ENCODE measurements at places on chromosomes 2 and 18.
A peak's percentile ranks its signal among the peaks of the same experiment; 100 is the strongest.

DNA sequence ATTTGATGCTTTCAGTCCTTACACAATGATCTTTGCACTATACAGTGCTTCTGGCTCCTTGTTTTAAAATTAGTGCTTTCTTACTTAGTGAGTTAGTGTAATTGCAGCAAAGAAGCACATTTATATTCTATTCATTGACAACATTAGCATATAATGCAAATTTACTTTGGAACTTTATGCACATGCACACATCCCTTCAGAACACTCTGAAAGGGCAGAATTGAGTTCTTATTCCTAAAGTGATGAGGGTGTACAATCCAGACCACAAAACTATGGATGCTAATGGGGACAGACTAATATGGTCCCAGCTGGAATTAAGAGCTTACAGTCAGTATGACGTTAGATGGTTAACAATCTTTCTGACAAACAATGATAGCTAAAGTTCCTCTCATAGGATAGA, 127.1 kb downstream of the RBMS1 start:
- DNase-seq = no peak

DNA sequence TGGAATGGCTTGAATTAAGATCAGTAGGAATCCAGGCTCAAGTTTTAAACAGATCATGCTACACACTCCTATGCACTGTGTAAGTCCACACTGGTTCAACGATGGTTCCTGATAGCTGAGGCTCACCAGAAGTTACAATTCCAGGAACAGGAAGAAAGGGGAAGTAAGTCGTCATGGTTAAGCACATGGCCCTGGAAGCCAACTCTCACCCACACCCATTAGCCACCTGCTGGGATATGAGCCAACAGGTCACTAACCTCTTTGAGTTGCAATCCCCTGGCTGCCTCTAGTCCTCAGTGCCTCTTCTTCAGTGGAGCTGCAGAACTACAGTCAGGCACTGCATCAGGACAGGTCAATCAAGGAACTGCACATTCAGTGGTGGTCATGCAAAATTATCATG, 133.5 kb downstream of the TMEM182 start:
- DNase-seq = no peak

- DNase-seq = no peak
Measured at GRCh38 chr2:40827392-40827791, 375.5 kb upstream of the SLC8A1 start.

DNA sequence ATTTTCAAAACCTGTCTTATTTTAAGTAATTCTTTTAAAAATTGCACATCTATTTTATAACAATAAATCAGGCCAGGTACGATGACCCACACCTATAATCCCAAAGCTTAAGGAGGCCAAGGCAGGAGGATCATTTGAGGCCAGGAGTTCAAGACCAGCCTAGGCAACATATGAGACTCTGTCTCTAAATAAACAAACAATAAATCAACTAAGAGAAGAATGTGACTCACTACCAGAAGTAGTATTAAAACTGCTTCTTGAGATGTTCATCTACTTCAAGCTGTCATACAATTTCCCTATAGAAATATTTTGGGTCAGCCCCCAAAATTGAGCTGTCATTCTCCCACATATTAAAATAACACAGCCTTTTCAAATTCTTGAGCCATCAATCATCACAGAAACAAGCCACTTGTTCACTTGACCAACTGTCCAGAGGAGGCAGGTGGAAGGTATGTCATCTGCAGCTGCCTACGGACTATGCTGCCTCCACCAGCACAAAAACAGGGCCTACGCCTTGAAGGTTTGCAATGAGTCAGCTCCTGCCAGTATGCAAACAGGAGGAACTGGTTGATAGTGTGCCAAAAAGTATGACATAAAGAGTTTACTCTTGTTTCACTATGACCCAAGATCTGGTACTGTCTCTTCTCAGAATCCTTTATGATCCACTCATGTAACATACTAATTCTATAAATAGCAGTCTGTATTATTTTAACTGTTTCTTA, 33.6 kb downstream of the KIDINS220 start:
- DNase-seq = no peak

DNA sequence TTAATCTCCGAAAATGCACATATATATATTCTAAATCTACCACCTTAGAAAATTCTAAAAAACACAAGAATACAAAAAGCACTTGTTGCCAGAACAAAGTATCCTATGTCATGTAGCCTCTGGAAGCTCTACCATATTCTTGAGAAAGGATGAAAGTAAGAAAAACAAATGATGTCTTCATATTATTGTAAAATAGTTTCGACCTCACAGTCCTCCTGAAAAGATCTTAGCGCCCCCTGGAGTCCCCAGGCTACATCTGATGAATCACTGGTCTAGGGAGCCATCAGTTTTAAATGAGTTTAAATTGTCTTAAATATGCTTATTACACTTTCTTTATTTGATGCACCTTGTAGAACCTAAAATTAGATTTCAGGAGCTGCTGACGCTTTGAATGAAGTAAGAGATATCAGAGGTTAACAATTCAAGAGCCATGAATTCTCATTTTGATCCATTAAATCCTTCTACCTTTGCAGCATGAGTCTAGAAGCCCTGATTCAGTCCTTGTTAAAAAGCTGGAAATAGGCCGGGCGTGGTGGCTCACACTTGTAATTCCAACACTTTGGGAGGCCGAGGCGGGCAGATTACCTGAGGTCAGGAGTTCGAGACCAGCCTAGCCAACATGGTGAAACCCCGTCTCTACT, 138.8 kb downstream of the MCFD2 start:
- peak; percentile 28 for DNase-seq

DNA sequence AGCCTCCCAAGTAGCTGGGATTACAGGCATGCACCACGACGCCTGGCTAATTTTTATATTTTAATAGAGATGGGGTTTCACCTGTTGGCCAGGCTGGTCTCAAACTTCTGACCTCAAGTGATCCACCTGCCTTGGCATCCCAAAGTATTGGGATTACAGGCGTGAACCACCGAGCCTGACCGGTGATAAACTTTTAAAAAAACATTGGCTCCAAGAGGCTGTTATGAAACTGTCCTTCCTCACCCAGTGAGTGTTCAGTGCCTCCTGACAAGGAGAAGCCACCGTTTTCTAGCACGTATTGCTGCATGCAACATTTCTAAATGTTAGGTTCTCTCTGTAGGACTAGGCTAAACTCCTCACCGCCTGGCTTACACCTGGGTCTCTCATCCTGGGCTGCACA, 63.3 kb downstream of the EDAR start:
- DNase-seq = no peak

DNA sequence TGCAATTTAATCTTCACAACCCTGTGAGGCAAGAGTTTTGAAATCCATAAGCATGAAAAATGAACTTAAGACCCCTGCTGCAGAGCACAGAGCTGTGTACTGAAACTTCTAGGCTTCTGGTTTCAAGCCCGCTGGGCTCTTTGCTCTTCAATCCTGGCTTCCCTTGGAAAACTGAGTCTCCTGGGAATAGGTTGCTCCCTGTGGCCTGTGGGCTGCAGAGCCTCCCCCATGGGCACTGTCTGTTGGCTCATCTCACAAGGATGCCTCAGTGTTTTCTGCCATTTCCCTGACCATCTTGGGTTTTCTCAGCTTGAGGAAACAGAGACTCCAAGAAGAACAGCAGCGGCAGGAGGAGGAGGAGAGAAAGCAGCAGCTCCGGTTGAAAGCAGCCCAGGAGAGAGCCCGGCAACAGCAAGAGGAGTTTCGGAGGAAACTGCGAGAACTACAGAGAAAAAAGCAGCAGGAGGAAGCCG, 44.5 kb downstream of the SUMO1 start:
- DNase-seq = no peak

DNA sequence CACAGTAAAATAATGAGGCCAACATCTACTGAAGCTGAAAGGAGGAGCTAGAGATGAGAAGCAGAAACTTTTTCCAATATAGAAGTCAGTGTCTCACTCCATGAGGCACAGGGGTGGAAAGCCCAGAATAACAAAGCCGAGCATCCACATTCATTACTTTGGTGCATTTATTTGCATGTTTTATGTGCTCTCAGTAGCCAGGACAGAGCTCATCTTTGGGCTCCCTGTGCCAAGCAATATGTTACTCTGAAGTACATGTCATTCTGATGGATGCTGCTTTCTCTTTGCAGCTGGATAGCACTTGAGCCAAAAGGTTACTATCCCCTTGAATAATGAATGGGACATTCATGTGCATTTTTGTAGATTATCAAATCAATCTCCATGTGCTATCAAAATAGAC, 338.6 kb upstream of the SOX11 start:
- no peak for DNase-seq

- no peak for DNase-seq
Measured at GRCh38 chr2:186696290-186696689, 2.4 kb downstream of the FAM171B start.

GRCh38 chr2:206526416-206526815, 83.1 kb downstream of the ADAM23 start:
- DNase-seq = no peak

DNA sequence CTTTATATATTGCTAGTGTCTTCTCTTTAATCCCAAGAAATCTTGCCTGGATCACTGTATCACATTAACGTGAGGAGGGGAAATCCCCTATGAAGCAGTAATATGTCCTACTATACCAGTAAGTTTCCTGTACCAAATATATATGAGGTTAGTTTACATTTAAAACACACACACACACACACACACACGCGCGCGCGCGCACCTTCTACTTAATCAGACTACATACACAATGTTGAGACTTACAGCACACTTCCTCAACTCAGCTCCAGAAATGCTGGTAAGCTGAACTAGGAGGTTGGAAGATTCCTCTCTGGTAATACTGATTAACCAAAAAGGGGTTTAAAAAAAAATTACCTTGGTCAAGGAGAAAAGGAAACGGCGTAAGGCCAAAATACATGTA, 49.3 kb downstream of the USP34 start:
- no peak for DNase-seq

DNA sequence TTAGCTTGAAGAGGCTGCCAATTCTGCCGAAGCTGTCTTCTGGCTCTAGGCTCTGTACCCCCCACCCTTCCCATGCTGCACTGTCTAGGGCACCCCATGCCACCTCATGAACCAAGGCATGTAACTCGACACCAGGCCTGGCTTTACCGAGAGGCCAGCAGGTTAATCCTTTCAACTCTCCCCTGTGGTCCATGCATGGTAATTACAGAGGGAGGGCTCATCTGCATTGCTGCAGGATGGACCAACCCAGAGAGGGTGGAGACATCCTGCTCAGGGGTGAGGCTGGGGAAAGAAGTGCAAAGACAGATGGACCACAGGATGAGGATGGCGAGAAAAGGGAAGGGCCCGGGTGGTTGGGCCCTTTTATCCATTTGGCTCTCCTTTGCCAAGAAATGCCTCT, 65.8 kb downstream of the KCTD1 start:
- DNase-seq = no peak

GRCh38 chr18:63131106-63131958, 188.2 kb downstream of the BCL2 start:
- DNase-seq = no peak

- DNase-seq = no peak
Measured at GRCh38 chr2:48572816-48573215, 42.9 kb downstream of the STON1 start.

DNA sequence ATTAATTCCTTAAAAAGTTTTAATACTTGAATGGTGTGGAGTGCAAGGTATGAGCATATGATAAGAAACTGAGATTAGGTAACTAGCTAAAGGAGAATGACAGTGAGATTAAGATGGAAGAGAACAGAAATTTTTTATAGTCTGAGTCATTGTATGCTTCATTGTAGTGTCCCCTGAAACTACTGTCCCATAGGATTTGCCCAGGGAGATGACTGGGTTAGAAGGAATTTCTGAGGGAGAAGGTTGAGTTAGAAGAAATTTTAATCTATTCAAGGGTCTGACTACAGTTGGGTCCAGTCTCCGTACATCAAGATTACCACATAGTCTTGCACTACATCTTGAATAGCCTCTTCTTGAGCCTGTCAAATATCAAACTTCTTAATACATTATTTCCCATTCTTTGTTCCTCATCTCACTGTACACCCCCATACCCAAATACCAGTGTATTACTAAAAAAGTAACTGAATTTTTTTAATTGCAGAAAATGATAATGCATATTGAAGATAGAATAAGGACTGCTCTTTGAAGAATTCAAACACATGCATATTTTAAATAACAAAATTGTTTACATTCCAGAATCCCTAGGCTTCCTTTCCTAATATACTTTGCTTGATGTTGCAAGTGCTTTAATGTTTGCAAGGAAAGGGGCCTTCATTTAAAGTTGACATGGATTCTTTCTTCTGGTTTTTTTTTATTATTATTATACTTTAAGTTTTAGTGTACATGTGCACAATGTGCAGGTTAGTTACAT, 314.3 kb upstream of the COL3A1 start:
- no peak for DNase-seq

DNA sequence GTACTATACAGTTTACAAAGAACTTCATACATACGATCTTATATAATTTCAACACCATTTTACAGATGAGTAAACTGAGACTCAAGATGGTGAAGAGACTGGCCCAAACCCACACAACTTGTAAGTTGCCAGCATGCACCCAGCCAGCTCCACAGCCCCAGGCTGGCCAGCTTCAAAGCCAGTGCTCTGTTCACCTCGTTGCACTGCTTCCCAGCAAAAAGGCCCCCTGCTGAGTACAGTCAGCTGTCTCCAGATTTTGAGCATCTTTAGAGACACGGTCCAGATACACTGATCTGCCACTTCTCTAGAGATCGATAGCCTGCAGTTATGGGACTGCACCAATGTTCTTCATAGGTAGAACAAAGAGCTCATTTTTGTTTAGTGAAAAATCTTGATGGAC, 257.2 kb upstream of the CHAC2 start:
- DNase-seq = no peak

DNA sequence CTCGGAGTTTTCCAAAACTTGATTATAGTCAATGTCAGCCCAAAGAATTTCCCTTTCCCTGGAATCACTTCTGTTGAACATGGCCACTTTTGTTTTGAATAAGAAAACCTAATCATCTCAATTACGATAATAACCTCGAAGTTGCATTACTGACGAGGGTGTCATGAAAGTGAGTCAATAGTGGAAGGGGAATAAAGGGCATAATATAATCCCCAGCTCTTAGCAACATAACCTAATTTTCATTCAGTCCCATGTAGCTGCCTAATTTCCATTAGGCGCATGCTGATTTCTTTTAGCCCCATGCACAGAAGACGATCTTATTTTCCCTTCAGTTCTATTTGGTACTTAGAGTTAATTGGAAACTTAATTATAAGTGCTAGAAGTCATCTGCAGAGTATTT, 51.1 kb upstream of the RAPH1 start:
- DNase-seq = no peak

Data from NCI-H2107 (cell line).